ENCODE measurements at places on chromosomes 7 and 10.

DNA sequence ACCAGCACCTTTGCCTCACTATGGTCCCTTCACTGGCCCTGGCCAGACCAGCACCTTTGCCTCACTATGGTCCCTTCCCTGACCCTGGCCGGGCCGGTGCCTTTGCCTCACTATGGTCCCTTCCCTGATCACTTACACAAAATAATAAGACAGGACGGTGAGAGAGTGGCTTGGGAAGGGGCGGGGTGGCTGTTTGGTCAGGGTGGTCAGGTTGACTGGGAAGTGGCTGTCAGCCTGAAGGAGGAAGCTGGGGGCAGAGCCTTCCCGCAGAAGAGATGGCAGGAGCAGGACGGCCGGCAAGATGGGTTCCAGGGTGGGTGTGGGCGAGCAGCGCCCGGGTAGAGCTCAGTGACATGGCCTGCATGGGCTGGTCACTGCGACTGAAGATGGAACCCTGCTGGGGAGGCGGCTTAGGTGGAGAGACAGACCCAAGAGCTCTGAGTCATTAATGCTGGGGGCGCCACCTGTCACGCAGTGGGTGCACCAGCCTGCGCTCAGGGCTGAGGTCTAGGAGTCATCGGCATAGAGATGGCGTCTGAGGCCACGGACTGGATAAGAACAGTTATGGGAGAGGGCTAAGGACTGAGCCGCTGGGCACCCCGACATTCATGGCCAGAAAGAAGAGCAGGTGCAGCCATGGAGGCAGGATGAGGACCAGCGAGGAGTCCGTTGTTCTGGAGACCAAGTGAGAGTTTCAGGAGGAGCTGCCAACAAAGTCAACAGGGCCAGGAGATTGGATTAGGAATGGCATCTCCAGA lies 91.8 kb downstream of the CHST15 start:
- DNase-seq, result no peak

DNA sequence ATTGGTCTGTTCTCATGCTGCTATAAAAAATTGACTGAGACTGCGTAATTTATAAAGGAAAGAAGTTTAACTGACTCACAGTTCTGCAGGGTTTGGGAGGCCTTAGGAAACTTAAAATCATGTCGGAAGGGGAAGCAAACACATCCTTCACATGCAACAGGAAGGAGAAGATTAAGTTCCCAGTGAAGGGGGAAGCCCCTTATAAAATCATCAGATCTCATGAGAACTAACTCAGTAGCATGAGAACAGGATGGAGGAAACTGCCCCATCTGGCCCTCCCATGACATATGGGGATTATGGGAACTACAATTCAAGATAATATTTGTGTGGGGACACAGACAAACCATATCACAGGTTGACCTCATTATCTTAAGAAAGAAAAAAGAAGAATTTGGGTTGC lies 134.5 kb downstream of the PPP1R3A start:
- DNase-seq, result no peak

GRCh38 chr10:110803830-110804338 lies 67.8 kb upstream of the PDCD4 start:
- DNase-seq, result no peak

GRCh38 chr7:27142580-27143022 lies 880 bp downstream of the HOXA5 start:
- DNase-seq, result no peak

DNA sequence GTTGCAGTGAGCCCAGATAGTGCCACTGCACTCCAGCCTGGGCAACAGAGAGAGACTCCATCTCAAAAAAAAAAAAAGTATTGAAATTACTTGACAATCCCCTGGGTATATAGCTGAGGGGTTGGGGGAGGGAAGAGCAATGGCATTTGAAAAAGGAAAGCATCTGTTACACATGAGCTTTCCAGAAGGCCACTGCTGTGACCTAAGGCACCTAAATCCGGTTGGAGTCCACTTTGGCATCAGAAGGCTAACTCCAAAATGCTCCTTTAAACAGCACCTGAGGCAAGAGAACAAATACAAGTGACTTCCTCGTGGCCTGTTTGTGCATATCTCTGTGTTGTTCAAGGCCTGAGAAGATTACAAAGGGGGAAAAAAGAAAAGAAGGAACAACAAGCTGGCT lies 74.8 kb upstream of the PALS2 start:
- no peak for DNase-seq

DNA sequence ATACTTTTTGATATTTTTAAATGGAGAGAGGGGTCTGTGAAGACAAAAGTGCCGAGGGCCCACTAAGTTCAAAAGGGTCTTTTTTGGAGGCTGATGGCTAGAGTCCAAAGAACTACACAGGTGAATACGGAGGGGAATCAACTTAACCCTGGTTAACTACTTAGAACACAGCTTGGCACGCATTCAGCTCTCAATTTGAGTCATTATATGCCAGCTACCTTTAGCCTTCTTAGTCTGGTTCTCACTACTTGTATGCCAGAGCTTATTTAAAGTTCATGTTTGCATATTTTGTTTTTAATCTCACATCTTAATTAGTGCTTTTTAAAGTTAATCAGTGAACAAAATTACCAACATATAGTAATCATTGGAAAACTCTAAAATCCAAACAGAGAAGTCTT lies 80.8 kb downstream of the VWDE start:
- no peak for DNase-seq

DNA sequence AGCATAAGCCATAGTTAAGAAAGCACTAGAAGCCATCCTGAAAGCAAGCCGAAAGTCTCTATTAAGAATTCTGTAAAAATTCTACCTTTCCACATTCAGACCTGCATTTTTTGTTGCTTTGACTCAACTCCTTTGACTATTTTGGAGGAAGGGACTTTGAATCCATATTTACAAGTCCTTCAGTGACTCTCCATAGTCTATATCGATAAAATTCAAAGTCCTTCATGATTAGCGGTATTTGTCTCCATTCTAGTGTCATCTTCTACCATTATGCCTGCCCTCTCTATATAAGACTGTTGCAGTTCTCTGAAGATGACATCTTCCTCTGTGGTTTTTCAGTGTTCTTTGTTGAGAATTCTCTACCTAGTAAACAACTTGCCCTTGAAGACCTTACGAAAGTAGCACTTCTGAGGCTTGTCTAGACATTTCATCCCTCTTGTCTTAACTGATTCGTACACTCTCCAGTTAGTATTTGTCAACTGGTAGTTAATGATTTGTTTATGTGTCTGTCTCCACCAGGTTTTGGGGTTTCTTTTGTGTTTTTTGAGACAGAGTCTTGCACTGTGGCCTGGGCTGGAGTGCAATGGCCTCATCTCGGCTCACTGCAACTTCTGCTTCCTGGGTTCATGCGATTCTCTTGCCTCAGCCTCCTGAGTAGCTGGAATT lies 1.7 kb downstream of the CCSER2 start:
- DNase-seq, result no peak

DNA sequence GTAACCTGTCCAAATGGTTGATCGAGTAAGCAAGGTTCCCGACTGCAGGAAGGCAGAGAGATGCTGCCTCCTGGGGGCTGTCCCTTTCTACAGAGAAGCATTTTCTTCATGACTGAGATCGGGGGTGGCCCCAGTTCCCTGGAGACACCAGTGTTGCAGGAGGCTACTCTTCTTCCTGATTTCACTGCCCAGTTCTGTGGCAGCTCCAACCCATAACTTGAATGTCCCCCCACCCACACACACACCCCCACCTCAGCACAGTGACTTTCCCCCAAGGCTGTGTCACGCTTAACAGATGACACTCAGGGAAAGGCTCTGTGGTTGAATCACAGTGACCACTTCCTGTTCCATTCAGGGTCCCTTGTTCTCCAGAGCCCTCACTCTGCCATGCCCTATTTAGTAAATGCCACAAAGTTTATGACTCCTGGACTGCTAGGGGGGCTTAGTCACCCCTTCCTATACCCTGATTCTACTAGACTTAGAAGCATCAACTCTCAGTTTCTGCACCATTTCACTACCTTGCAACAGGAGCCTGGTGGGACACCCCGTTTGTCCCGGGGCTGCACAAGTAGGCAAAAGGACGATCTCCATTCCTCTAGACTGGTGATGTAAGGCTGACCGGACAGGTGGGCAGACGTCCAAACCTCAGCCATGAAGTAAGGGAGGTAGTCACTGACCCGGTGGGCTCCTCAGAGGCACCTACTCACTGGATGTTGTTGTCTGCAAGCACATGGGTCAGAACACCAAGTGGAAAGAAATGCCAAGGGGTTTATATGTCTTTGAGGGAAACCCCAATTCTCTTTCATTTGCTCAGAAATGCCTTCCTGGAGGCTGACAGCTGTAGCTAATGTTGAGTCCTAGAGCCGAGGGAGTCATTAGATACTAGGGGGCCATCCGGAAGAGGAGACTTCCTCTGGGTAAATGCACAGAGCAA lies 31.3 kb upstream of the SMC3 start:
- peak; percentile 92 for DNase-seq

- DNase-seq, result no peak
These were observed 8.6 kb upstream of the ZNF33B start for GRCh38 chr10:42646687-42647640.

GRCh38 chr10:6953271-6953801 lies 373.3 kb upstream of the PRKCQ start:
- no peak for DNase-seq

DNA sequence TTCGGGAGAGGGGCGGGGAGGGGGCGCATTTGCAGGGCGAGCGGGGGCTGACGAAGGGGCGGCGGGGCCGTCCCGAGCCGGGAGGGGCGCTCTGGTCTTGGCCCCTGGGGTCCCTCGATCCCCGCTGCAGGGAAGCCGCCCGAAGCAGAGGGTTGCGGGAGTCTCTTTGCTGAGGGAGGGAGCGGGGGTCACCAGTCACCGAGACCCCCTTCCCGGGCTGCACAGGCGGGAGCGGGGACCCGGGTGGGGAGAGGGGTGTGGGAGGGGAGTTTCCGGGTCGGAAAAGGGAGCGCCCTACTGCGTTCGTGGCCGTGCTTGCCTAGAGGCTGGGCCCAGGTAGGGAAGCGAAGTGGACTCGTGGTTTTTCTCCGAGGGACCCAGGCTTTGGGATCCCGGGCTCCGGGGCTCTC lies 422 bp downstream of the AP1S1 start:
- no peak for DNase-seq

GRCh38 chr10:67976292-67977245 lies 92.1 kb downstream of the SIRT1 start:
- no peak for DNase-seq
